ENCODE measurements at places on chromosomes 4 and X. TPM values are rescaled to one million over a fixed set of nuclear protein-coding genes. Genes with fewer than 3 reads are reported as not detected.

DNA sequence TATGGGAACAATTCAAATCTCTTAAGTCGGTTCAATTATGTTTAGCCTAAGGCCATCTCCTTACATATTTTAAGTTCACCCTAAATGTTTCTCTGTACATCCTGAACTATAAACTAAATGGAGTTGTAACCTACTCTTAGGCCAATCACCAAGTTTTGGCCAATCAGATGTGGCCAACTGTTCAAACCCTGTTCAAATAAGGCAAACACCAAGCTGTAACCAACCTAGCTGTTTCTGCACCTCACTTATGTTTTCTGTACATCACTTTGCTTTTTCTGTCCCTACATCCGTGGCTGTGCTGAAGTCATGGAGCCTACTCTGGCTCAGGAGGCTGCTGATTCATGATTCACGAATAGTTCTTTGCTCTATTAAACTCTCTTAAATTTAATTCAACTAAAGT, 165.3 kb downstream of the GASK1B start:
- no peak overlapping the region for H3K4me3 ChIP-seq
- no peaks in the 10 kb centered on the region for H3K36me3 ChIP-seq
- H3K27ac ChIP-seq, result no peak overlapping the region
- no peaks in the 10 kb centered on the region for H3K4me1 ChIP-seq
- no peaks in the 10 kb centered on the region for H3K27me3 ChIP-seq
- DNase-seq, result no peak

DNA sequence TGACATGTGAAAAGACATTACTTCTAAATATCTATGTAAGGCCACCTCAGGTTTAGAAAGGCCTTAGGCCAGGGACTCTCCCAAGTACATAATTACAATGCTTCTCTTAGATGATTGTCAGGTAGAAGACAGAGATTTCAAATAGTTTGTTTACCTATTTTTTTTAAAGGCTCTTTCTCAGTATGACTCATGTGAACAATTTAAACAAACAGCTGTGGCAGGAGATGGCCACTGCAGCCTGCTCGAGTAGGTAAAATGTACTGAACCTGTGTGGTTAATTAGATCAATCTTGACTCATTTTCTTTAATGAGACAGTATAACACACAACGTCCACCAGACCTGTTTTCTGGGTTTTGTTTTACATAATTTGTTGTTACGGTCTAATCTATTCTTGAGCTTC, 50.2 kb downstream of the LEF1 start:
- peak overlapping the region; percentile 3 for H3K27ac ChIP-seq
- no peak overlapping the region for H3K4me3 ChIP-seq
- H3K4me1 ChIP-seq, result peaks cover 16% of the 10 kb centered on the region
- no peaks in the 10 kb centered on the region for H3K36me3 ChIP-seq
- peak; percentile 82 for DNase-seq
- H3K27me3 ChIP-seq, result no peaks in the 10 kb centered on the region

GRCh38 chrX:76109654-76110053, 63.2 kb upstream of the PBDC1 start:
- no peak overlapping the region for H3K4me3 ChIP-seq
- H3K27ac ChIP-seq, result no peak overlapping the region
- DNase-seq, result no peak

DNA sequence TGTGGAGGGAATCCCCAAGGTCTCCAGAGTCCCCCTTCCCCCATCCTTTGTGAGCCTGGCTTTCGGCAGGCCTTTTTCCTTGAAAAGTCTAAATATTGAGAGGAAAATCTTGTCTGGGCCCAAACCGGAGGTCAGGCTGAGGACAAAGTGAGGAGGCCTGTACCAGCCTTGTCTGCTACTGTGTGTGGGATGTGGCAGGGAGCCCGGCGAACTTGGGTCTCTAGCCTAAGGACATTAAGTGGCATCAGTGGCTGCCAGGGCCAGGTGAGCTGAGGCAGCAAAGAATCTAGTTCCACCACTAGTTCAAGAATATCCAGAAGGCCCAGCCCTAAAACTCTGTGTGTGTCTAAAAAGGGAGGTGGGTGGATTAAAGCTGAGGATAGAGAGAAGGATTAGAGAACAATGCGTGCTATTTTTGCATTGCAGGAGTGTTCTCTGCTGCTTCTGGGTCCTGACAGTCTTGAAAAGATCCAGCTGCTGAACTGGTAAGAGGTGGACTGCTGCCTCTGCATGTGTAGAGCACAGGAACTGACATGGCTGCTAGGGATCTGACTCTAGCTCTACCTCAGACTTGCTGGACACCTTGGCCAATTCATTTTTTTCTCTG, 1.2 kb upstream of the AMER1 start:
- peak; percentile 39 for DNase-seq
- H3K27ac ChIP-seq, result peak overlapping the region; percentile 84
- peak overlapping the region; percentile 81 for H3K4me3 ChIP-seq
- H3K36me3 ChIP-seq, result no peaks in the 10 kb centered on the region

GRCh38 chrX:51144828-51145442, 187.7 kb upstream of the NUDT10 start:
- no peaks in the 10 kb centered on the region for H3K36me3 ChIP-seq
- no peak overlapping the region for H3K27ac ChIP-seq
- H3K4me1 ChIP-seq, result no peaks in the 10 kb centered on the region
- no peaks in the 10 kb centered on the region for H3K27me3 ChIP-seq

GRCh38 chr4:57291911-57292310, 181.7 kb upstream of the IGFBP7 start:
- no peaks in the 10 kb centered on the region for H3K36me3 ChIP-seq
- H3K27me3 ChIP-seq, result no peaks in the 10 kb centered on the region
- DNase-seq, result no peak
- H3K27ac ChIP-seq, result no peak overlapping the region

Gene NHS
- 6.7 TPM for total RNA-seq

Gene SSX2B
- total RNA-seq, result not detected

Gene TEC
- 6.6 TPM for total RNA-seq
